HepG2 (cell line): ENCODE measurements at places on chromosomes 7 and 10. TPM values are rescaled to one million over a fixed set of nuclear protein-coding genes. Genes with fewer than 3 reads are reported as not detected.

GRCh38 chr10:154348-154747 lies 19.1 kb downstream of the ZMYND11 start:
- no peak for DNase-seq

GRCh38 chr10:77932016-77932715 lies 5.6 kb upstream of the DLG5 start:
- DNase-seq = no peak

- no peak for DNase-seq
Measured at GRCh38 chr7:129189661-129190310, 1.4 kb downstream of the SMO start.

DNA sequence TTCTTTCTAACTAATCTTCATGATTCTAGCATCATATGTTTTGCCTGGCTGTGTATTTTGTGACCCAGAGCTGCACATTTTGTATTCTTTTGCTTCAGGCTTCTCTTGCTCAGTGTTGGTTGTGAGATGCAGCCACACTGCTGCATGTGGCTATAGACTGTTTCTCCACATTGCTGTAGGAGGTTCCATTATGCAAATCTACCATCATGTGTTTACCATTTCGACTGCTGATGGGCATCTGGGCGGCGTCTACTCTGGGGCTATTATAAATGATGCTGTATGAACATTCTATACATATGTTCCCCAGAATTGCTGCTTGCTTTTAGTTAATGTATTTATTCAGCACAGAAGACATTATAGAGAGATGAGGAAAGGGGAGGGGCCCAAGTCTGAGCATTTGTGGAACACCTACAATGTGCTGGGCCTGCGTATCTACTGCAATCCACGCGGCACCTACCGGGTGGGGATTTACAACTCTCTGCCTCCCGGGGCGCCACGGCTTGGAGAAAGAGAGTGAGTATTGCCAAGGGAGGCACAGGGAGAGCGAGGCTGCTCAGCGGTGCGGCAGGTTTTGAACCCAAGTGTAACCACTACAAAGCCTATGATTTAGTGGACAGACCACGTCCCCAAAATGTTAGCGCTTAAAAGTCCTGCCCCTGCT lies 172.5 kb downstream of the PRKAG2 start:
- no peak for DNase-seq

PAOX gene
- polyA plus RNA-seq = 0.77 and 1.1 TPM in 2 replicates

COL1A2 gene
- not detected in 2 replicates for polyA plus RNA-seq

GRCh38 chr10:124632064-124632531 lies 112.1 kb downstream of the FAM53B start:
- DNase-seq = peak; percentile 8

DNA sequence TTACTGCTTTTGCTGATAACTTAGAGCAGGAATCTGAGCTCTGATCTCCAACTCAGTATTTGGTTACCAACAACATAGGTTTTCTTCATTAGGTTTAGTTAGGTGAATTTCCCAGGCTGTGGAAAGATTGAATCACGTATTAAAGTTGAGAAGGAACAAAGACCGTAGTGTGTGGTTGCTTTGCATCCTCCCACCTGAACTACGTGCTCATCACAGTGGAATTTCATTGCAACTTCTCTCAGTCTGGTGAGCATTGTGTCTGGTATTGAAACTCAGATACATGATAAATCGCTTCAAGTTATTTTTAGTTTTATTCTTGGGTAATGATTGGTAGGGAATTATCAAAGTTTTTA lies 139.4 kb upstream of the AKR1E2 start:
- peak; percentile 39 for DNase-seq

METTL27 gene
- polyA plus RNA-seq = 3.0 and 3.6 TPM in 2 replicates

GRCh38 chr10:131925716-131926115 lies 24.9 kb downstream of the PPP2R2D start:
- no peak for DNase-seq

- DNase-seq = no peak
Measured at GRCh38 chr7:142873281-142873784, 12.2 kb downstream of the TRPV6 start.

GRCh38 chr10:73593812-73594211 lies 2.7 kb upstream of the USP54 start:
- DNase-seq = no peak

MICALL2 gene
- 12.4 and 15.0 TPM in 2 replicates for polyA plus RNA-seq

GRCh38 chr7:55088107-55088506 lies 69.3 kb downstream of the EGFR start:
- no peak for DNase-seq

DNA sequence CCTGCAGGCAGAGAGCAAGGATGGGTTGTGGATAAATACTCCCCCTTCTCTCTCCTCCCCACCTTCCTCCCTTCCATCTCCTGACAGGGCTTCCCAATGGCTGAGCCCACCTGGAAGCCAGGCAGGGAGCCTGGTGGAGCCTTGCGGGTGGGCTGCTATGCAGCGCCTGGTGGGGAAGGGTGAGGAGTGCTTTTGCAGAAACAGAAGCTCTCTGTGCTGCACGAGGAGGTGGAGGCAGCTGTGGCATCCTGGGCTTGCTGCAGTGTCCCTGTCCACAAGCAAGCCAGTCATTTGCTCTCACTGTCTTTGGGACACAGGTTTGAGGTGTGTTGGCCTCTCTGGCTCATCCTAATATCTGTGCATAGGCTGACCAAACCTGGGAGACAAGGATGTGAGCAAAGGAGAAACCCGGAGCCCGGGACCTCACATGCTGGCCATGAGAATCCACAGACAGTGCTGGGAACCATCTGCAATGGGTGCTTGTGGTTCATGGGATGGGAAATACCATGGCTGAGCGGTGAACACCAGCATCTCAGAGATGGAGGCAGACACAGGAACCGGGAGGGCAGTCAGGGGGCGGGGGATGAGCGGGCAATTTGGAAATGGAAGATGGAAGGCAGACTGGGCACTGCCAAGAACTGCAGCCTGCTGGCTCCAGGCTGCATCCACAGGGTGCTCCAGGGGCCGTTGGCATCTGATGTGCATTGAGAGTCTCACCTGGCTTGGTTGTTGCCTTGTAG lies 364.2 kb downstream of the GLRX3 start:
- DNase-seq = no peak

DNA sequence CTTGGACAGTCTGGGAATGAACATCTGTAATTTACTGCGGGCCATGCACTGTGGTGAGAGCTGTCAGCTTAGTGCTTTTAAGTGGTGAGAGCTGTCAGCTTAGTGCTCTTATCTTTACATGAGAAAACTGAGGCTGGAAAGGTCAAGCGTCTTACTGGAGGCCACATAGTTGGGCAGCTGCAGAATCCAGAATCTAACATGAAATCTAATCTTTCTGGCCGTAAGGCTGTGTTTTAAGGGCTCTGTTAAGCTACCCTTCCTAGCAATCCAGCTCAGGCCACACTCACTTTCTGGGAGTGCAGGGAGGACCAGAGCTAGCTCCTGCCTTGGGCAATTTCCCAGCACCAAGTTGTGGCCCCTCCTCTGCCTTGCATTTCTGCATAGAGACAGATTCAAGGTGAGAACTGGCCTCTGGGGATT lies 70.2 kb downstream of the SORCS3 start:
- DNase-seq = no peak

- DNase-seq = no peak
Measured at GRCh38 chr7:73901231-73901822, 40.4 kb downstream of the TMEM270 start.

- DNase-seq = no peak
Measured at GRCh38 chr10:50314169-50315071, 63.1 kb upstream of the ASAH2 start.

ZNF92 gene
- polyA plus RNA-seq = 3.1 and 4.0 TPM in 2 replicates

GRCh38 chr10:121822180-121822579 lies 105.7 kb downstream of the ATE1 start:
- no peak for DNase-seq

DNA sequence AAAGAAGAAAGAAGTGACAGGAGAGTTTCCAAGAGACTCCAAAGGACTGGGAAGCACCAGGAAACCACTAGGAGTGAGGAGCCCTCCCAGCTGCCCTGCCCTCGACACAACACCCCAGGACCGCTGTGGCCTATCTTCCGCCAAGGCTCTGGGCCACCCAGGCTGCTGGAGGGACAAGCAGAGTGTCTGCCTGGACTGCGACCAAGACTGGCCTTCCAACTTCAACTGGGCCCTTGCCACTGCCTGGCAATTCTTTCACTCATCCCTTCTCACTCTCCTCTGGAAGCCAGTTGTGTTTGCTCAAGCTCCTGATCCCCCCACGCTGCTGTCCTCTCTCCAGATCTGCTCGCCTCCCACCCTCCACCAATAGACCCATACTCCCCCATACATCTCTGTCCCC lies 10.2 kb downstream of the KIAA1549 start:
- DNase-seq = no peak

DNA sequence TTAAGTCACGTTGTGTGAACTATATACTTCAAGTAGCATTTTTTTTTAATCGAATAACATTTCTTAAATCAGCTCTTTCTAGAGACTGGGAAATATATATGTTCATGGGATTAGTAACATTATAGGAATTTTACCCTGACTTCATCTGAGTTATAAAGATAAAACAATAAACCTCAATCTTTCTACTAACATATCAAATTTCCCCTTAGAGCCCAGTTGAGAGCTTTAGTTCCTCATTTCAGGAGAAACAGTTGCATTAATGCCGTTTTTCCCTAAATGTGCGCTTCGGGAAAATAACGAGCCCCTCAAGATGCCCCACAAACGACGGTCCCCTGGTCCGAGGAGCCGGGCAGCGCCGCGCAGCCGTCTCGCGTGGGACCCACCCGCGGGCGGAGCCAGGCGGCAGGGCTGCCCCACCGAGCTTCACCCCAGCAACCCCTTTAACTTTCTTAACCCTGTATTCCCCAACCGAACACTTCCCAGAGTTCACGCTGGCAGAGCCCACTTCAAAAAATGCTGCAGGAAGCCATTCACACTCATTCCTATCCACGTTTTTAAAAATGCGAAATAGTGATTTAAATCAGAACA lies 152.5 kb upstream of the YAE1 start:
- no peak for DNase-seq

DNA sequence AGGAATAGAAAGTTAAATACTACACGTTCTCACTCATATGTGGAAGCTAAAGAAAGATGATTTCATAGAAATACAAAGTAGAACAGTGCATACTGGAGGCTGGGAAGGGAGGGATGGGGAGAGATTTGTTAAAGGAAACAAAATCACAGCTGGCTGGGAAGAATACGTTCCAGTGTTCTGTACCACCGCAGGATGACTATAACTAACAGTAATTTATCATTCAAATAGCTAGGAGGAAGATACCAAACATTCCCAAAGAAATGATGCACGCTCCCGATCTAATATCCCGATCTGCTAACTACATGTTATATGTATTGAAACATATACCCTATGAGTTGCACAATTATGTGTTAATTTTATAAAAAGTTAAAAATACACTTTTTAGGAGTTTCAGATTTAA lies 162.3 kb downstream of the ZMYND11 start:
- DNase-seq = no peak

DNA sequence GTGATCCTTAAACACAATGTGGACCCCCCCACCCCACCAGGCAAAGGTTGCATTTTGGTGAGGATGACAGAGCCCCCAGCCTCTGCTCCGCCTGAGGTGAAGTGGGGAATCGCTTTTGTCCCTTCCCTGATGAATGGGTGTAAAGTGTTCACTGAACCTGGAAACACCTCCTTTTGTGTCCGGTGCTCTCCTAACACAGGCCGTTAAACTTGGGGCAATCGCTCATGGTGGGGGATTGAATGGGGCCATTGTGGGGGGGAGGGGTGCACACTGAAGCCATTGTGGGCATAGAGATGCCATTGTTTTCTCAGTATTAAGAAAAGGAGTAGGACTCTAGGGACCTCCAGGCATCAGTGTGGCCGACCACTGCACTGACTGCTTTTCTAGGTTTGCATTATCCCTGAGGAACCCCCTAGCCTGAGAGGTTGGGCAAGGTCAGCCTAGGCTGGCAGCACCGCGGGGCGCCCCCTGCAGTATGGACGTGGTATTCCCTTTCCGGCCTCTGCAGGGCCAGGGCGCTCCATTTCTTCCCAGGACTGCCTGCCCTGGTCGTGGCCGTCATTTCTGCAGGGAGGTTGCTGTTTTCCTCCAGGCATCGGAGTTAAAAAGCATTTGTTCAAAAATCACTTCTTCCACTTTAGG lies 158.3 kb downstream of the TCF7L2 start:
- DNase-seq = no peak

DNA sequence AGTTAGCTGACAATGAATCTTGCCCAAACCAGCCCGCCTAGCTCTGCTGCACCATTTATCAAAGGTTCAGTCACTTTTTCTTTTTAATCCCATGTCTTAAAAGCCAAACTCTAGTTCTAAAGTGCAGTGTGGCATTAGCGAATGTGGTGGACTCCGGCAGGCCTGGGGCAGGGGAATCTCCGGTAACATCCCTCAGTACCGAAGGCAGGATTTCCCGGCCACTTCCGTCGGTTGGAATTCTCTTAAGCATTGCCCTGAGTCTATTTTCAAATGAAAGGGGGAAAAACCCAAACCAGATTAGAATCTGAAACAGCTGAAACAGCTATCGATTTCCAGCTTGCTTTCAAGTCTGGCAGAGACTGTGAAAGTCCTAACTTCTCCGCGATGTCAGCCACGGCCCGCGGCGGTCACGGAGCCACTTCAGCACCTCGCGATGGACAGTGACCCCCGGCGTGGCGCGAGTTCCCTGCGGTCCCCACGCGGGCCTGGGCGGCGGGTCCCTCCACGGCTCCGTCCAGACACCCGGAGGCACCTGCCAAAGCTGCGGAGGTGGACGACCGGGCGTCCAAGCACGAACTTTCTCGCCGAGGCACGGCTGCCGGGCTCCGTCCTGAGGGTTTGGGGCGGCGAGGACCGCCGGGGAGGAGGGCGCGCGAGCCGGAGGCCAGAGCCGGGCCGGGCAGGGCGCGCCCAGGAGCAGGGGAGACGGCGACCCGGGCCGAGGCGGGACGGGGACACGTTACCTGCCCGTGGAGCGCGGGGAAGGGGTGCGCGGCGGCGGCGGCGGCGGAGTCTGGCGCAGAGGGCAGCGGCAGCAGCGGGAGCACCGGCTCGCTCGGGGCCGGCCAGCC lies 745 bp downstream of the TCERG1L start:
- DNase-seq = no peak

- no peak for DNase-seq
Measured at GRCh38 chr10:12194752-12195271, 879 bp downstream of the NUDT5 start.

ADAMTS14 gene
- 0.07 and 0.10 TPM in 2 replicates for polyA plus RNA-seq

MYL10 gene
- 0.16 TPM in 1 of 2 replicates, not detected in the other for polyA plus RNA-seq

DNA sequence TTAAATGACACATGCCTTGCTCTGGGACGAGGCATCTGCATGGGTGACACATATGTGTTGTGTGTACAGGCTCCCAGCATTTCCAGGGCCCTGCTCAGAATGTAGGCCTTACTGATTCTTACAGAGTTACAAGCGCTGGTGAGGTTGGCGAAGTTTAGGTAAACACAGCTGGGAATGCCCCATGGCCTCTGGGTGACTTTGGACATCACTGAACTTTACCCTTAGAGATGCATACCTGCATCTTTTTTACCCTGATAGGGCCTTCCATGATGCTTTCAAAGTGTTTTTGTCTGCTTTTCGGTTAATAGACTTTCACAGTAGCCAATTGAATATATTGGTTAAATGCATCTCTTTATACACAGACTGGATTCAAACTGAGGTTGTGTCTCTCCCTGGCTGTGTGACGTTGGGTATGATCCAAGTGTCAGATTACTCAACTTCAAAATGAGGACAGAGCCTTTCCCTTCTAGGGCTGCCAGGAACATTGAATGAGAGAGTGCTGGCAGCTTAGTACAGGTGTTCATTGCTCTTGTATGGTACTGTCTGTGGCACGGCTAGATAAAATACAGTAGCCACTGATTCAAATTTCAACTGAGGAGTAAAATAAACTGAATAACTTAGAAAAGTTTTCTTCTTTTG lies 29.5 kb downstream of the EGFR start:
- peak; percentile 75 for DNase-seq

GRCh38 chr10:5666841-5667630 lies 641 bp upstream of the ASB13 start:
- no peak for DNase-seq
